ENCODE measurements at places on chromosomes 3 and 15.

DNA sequence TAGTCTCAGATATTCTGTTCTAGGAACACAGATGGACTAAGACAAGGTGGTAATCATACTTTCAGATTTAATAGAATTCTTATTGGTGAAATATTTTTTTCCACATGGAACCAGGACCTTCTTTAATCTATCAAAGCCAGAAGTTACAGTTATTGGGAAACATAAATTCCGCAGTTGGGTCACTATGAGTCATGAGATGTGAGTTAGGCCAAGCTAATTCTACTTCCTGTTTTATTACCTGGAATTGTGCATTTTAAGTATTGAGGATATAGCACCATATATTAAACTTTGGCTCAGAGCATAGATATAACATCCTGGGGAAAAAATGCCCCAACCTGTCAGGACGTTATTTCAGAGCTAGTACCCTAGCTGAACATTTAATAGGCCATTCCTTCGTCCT lies 96.4 kb upstream of the P3H2 start:
- no peak for DNase-seq

DNA sequence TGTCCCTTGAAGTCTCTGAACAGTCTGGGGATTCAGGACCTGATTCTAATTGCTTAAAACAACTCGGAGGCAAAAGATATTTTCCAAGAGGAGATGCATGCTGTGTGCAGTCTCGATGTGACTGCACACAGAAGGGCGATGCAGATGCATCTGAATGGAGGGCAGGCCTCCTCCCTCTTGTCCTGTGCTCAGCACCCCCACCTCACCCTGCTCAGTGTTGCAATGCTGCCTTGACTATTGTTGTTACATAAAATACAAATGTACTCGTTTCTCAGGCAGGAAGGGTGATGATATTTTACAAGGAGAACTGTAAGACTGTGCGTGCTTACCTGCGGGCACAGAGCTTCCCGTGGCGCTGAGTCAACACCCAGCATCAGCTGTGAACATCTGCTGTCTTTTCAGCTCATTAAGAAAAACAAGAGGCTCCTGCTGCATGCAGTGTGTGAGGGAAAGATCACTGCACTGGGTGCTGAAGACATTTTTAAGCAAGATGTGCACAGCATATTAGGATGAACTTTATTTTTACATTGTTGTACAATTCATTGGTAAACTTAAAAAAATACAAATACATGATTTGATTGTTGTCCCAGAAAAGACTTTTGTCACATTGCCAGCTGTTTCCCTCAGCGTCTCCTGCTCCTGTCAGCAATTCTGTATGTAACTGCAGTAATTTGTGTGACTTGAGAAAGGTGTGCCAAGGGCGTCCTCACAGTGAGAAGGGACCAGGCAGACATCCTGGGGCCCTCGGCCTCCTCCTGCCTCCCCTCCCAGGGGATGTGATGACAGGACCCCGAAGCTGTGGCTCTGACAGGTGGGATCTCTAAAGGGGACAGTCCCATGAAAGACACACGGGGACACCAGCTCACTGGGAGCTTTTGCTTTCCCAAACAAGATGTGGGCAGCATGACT lies 56.3 kb upstream of the RPL32 start:
- no peak for DNase-seq

DNA sequence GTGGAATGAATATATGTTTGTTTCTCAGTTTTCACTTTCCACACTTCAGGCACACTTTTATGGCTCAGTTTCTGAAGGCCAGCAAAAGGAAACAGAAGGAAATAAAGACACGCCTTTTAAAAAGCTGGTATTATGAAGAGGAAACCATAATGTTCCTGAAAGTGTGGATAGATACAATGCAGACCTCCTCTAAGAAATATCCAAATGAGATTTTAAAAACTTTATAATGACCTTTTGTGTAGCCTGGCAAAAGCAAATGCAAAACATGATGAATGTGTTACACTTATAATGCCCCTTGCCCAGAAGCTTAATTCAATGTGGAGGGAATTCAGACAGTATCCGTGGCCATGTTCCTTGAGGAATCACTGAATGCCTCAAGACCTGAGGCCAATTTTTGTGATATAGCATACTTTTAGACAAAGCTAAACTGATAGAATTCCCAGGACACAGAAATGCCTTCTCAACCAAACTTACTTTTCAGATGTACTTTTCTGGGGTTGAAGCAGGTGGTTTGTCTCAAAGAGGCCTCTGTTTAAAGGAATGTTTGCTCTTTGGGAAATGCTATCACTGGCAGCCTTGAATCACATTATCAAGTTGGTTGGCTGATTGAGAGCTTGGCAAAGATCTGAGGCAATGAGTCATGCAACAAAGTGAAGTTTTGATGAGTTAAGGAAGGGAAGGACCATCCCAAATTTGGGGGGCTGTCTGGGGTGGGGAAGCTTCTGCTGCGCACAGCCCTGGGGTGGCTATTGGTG lies 77.1 kb upstream of the CACNA2D3 start:
- DNase-seq: no peak

- DNase-seq: no peak
These were observed 55.7 kb downstream of the SRGAP3 start for GRCh38 chr3:9193633-9194195.

DNA sequence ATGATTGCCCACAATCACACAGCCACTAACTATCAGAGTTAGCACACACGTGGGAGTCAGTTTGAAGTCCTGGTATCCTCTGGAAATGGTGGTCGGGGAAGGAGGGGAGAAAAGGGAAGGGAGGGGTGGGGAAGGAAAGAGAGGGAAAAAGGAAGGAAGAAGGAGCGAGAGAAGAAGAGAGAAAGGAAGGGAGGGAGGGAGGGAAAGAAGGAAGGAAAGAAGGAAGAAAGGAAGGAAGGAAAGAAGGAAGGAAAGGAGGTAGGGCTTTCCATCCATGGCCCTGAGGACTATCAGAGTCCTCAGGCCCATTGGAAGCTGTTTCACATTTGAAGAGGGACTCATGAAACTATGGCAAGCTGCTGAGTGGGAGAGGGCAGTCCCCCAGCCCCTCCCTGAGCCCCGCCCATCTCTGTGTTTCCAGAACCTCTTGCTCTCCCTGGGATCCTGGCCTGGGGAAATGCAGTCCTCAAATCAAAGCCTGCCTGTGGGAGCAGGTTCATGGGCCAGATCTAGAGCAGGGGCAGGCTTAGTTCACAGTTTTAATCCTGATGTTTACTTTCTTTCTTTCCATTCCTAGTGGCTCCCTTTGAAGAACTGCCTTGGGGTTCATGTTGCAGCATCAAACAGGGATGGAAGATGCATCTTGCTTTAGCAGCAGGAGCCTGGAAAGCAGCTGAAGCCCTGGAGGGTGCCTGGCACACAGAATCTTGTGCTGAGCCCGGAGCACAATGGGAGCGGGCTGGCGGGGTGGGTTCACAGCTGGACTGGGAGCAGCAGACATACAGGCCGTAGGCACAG lies 66.1 kb upstream of the GLCE start:
- no peak for DNase-seq

DNA sequence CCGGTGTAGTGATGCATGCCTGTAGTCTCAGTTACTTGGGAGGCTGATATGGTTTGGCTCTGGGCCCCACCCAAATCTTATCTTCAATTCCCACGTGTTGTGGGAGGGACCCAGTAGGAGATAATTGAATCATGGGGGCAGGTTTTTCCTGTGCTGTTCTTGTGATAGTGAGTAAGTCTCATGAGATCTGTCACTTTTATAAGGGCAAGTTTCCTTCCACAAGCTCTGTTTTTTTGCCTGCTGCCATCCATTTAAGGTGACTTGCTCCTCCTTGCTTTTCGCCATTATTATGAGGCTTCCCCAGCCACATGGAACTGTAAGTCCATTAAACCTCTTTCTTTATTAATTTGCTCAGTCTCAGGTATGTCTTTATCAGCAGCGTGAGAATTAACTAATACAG lies 566.7 kb upstream of the NECTIN3 start:
- no peak for DNase-seq

GRCh38 chr3:134790065-134790464 lies 5.0 kb upstream of the EPHB1 start:
- DNase-seq: no peak

- DNase-seq: no peak
These were observed 114.0 kb upstream of the ALDH1A3 start for GRCh38 chr15:100765467-100766241.

- no peak for DNase-seq
These were observed 33.1 kb downstream of the TP63 start for GRCh38 chr3:189664311-189664710.

- no peak for DNase-seq
These were observed 352.9 kb downstream of the PTPRG start for GRCh38 chr3:61914276-61914675.

- no peak for DNase-seq
These were observed 7.8 kb upstream of the CCR1 start for GRCh38 chr3:46215810-46216414.

DNA sequence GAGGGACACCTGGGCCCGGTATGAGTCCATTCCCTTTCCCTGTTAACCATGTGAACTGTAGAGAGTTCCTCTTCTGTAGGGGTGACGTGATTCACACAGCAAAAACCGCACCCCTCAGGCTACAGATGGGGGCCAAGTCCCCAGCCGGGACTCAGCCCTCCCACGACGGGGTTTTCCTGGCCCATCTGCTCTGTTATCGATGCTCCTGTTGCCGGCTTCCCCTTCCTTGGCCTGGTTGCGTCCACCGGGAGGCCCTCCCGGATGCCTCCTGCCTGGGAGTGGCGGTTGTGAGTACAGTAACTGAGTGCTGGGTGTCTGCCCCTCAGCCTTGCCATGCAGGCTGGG lies 817 bp upstream of the PLXNA1 start:
- no peak for DNase-seq

DNA sequence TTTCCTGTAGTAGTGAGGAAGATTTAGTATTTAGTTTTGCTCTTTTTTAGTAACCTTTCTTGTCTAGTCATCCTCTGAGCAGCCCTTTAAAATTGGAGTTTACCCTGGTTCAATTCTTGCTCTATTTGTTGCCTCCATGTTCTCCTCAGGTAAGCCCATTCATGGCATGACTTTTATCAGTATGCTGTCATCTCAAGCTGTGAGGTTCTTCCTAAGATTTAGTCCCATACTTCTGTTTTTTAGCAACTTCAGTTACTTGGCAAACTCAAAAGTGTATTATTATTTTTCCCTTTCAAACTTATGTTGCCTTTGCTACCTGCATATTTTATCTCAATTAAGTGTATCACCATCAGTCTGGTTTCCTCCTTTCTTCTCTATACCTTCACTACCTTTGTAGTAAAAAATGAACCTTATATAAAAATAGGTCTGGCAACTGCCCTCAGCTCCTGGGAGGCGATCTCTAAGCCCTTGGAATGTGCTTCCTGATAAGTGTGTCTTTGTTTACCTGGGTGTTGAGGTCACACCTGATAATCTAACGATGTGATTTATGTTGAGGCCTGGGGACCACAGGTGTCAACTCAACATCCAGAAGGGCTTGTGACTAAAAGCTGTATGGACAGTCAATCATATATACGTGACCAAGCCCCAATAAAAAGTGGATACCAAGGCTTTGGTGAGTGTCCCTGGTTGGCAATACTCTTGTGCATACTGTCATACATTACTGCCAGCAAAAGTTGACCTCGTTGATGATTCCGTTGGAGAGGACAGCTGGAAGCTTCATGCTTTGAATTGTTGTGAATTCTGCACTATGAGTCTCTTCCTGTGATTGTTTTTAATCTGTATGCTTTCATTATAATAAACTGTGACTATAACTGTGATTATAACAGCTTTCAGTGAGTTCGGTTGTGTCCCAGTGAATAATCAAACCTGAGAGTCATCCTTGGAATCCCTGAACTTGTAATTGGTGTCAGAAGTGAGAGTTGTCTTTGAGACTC lies 3.9 kb downstream of the NSUN3 start:
- no peak for DNase-seq

- no peak for DNase-seq
These were observed 555.8 kb upstream of the IL12A start for GRCh38 chr3:159432682-159433340.

- no peak for DNase-seq
These were observed 4.4 kb upstream of the GPX1 start for GRCh38 chr3:49362561-49362960.

GRCh38 chr3:197942956-197943556 lies 6.9 kb upstream of the RPL35A start:
- DNase-seq: no peak

DNA sequence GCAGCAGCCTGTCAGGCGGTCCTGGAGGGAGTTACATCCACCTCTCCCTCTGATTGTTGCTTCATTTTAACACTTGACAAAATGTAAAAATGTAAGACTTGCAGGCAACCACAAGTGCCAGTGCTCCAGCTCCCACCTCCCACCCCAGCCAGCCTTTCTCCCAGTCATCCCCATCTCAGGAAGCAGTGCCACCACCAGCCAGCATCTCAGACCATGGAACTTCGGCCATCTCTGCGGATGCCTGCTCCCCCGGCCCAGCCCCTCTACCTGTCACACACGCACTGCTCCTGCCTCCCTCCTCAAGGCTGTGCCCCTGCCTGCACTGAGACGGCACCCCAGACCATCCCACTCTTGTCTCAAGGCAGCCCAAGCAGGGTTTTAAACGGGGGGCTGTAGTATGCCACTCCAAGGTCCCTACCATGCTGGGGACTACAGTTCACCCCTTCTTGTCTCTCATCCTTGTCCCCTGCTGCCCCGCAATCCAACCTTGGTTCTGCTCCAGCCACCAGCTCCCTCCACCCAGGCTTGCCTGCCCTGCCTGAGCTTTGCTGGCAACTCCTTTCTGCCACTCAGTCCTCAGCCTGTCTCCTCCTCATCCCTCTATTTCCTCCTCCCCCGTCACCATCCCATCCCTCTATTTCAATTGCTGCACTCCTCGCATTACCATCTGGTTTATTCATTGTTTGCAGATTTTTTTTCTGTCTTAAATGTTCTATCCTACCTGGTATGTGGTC lies 85.8 kb downstream of the SNRK start:
- no peak for DNase-seq

DNA sequence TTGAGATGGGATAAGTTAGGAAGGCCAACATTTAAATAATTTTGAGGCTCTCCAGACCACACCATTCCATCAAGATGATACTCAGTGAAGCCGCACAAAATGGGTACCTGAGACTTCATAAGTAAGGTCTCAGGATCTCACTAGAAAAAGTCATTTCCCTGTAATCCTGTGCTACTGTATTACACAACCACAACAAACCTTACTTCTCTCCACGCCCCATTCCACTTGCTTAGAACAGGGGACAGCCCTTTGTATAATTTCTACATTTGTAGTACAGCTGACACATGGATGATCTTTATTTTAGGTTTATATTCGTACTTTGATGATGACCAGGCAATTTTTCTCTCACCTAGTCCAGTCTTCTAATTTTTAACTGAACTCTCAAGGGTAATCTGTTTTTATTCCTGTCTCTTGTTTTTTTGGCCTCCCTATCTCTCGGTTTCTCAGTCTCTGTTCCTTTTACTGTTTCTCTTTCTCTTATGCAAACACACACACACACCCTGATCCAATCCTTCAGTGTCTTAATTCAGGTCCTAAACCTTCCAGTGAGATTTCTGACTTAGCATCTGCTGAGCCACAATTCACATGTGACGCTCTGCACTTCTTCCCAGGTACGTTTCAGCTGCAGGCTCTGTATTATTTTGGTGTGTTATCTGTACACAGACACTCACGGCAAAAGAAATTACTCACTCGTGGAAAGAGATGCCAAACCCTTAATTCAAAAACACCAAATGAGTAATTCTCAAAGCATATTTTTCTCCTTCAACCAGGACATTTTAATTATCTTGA lies 223.2 kb upstream of the THBS1 start:
- no peak for DNase-seq

Data from stimulated activated CD8-positive, alpha-beta memory T cell treated with anti-CD3 and anti-CD28 coated beads, Interleukin-7, amount 100 ng/mL, for 1 hour (primary cell).